ENCODE measurements at places on chromosomes 5 and 9.
A peak's percentile ranks its signal among the peaks of the same experiment; 100 is the strongest.

DNA sequence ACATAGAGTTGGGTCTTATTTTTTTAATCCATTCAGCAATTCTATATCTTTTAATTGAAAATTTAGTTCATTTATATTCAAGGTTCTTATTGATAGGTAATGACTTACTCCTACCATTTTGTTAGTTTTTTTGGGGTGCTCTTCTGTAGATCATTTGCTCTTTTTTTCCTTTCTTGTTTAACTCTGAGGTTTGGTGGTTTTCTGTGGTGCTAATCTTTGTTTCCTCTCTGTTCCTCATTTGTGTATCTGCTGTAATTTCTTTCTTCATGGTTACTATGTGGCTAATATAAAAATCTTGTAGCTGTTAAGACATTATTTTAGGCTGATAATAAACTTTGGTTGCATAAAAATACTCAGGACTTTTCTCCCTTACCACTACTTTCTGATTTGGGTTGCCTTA is 181.6 kb upstream of the DMRTA1 start:
- DNase-seq: no peak

- no peak for DNase-seq
These were observed 61.1 kb downstream of the EGFLAM start for GRCh38 chr5:38319491-38319890.

GRCh38 chr5:57508211-57508610 is 25.6 kb upstream of the ACTBL2 start:
- no peak for DNase-seq

DNA sequence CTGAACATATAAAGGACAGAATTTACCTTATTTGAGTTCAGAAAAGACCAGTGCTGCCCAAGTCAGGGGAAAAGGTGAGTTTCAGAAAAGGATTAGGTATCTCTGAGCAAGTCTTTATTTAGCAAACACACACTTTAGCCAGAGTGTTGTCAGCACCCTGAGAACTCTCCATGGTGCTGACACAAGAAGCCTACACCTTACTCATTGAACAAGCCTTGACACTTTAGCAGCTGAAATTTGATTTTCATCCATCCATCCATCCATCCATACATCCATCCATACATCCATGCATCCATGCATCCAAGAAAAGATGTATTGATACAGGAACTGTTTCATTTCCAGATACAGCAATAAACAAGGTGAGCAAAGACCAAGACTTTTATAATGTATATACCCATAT is 311.2 kb downstream of the TRIM32 start:
- peak; percentile 12 for DNase-seq

GRCh38 chr5:96942911-96943310 is 7.0 kb downstream of the LNPEP start:
- no peak for DNase-seq

GRCh38 chr9:22049411-22049810 is 40.3 kb upstream of the CDKN2B start:
- no peak for DNase-seq

- DNase-seq: no peak
These were observed 27.3 kb upstream of the SHB start for GRCh38 chr9:38096238-38096805.

DNA sequence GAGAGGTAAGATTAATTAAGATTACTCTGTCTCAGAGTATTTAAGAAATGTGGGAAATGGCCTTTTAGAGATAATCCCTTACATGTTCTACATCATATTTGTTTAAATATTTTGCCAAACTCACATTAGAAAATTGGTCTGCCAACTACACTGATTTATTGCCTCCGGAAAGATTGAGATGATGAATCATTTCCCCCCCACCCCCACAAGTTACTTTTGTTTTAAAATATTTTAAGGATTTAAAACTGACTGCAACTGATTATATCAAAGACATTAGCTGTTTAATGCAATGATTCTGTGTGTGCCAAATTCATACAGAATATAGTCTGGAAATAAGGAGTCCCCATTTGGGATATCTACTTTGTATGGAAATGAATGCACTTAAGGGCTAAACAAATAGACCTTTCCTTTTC is 674.4 kb downstream of the PRR16 start:
- no peak for DNase-seq

DNA sequence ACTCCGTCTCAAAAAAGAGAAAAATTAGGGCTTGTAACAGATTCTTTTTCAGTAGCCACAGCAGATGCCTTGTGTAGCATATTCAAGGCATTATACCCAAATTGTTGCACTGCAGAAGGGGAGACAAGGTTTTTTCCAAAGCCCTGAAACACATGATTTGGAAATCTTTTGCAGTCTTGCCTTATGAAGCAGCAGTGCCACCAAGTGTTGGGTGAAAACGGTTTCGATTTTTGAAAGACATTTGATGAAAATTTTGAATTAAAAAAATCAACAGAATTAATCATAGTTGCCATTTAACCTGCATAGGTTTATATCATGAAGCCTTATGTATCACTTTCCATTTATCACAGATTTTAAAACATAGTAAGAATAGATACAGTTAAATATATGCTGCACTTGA is 479.5 kb downstream of the TAF11L14 start:
- DNase-seq: peak; percentile 23

- peak; percentile 33 for DNase-seq
These were observed 36.7 kb downstream of the GEMIN5 start for GRCh38 chr5:154901276-154901675.

- no peak for DNase-seq
These were observed 1.4 kb downstream of the TJP2 start for GRCh38 chr9:69175486-69175885.

DNA sequence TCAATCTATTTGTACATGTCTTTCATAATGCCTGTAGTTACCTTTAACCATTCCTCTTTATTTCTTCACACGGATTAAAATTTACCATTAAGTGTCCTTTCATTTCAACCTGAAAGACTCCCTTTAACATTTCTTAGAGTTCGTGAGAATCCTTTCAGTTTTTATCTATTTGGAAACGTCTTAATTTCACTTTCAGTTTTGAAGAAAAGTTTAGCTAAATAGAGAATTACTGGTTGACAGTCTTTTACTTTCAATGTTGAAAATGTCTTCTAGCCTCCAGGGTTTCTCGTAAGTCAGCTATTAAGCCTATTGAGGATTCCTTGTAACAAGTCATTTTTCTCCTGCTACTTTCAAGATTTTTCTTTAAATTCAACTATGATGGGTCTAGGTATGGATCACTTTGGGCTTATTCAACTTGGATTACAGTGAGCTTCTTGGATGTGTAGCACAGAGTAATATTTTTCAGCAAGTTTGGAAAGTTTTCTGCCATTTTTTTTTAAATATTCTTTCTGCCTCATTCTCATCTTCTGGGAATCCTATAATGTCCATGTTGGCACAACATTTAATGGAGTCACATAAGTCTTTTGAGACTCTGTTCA is 48.5 kb downstream of the RFX3 start:
- no peak for DNase-seq
